NCI-H1417 treated with DMSO at 0.1 percent for 48 hours (cell line): ENCODE measurements at places on chromosomes 5 and 9.

- no peak for DNase-seq
These were observed 2.5 kb upstream of the RNF38 start for GRCh38 chr9:36402536-36402935.

GRCh38 chr9:93682155-93682968 lies 106.0 kb downstream of the PHF2 start:
- DNase-seq, result peak; percentile 32

DNA sequence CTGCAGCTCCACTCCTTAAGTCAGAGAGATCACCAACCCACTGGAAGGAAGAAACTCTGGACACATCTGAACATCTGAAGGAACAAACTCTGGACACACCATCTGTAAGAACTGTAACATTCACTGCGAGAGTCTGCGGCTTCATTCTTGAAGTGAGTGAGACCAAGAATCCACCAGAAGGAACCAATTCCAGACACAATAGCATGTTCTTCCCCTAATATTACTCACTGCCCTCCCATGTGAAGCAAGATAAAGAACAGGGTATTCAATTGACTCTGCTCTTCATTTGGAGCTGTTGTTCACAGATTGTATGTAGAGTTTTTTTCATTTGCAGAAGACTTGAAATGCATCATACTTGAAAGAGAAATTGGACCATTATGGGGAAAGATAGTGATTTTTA lies 10.8 kb downstream of the SAXO1 start:
- no peak for DNase-seq

DNA sequence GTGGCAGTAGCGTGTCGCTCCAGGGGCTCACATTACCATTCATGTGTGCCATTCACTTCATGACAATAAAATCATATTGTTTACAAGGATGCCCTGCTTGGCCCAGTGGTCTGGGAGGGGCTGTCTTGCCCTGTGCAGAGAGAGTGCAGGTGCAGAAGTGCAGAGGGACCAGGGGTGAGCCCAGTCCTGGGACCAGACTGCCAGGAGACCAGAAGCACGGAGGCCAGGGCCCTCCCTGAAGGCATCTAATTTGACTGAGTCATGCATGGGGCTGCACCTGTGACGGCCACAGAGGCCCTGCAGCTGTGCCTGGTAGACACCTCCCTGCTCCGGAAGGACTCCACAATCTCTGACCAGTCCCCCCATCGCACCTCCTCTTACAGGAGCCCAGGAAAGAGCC lies 164.4 kb upstream of the FOXD4L5 start:
- DNase-seq, result no peak

- no peak for DNase-seq
These were observed 597 bp downstream of the SPATA31E1 start for GRCh38 chr9:87883274-87883673.

DNA sequence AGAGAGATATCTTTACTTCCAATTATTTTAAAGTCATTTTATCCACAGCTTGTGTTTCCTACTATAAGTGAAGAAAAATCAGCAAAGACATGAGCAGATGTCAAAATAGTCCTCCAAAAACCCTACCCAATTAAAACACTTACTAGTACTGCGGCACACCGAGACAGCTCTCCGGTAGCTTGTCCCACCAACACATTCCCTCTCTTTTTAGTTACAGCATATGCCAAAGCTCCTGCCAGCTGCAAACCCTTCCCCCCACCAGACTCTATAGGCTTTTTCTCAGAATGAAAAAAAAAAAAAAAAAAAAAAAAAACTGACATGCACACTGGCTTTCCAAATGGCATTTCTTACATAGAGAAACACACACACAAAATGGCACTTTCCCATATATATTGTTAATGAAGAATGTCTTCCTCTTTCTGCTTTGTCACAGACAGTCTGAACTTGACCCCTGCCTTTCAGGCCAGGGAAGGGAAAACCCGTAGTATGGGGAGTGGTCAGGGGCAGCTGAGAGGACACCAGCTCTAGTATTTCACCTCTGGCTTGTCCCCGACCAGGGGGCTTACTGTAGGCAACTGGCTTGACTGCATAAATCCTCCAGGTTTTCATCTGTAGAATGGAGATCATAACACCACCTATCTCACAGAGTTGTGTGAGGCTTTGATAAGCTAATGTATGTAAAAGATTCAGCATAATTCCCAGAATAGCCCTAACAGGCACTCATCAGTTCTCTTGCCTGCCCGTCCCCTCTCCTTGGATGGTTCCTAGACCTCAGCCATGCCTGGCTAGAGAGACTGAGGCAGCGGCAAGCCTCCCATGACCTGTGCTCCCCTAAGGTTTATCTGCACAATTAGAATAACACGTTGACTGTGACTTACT lies 233.6 kb downstream of the CRB2 start:
- no peak for DNase-seq

GRCh38 chr5:86869268-86869667 lies 251.5 kb downstream of the COX7C start:
- DNase-seq, result no peak

DNA sequence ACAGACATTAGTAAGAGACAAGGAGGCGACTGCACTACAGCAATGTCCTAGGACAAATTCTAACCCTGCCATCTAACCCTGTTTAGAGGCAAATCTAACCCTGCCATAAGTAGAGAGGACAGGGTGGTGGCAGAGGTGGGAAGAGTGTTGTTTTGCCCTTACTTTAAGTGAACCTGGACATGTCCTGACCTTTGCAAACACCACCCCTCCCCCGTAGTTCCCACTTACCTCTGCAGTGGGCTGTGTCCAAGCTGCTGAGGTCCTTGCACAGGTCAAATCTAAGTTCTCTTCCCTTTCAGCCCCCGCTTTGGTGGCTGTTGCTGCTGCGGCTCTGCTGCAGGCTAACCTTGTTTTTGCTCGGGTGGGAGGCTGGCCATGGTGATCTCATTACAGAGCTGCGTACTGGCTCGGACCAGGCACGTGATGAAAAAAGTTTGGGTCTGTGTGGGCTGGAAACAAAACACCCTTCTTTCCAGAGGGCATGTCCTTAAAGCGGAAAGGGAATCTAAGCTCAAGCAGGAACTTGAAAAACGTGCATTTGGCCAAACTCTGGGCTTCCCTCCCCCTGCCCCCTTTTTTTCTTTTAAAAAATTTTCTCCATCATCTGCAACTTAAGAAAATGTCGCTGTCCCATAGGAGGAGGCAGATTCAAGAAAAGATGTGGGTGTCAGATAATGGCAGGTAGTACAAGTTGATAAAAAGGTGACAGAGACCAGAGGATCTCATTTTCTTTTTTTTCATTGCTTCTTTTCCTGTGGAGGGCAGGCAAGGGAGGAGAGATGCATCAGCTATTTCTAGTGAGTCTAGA lies at the start of gene FAXDC2:
FAXDC2 (minus strand) TSS at position 349 of the 808 bp plus-strand sequence. CDS start 12,425 bp downstream, outside the sequence.
- no peak for DNase-seq

DNA sequence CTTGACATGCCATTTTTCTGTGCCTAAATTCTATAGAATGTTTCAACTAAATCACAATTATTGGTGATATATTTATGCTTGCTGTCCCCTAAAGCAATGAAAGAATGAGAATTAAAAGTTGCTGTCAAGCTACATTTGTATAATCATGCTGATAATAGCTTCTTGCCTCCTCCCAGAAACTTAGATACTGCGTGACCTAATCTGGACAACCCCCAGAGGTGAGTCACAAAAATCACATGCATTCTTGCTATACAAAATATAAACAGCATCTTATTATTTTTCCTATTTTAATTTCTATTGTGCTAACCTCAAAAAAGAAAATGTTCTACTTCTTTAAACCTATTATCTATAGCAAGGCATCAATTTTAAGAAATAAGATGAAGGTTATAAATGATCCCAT lies 995.8 kb upstream of the ACO1 start:
- DNase-seq, result no peak

GRCh38 chr5:31965227-31965626 lies 208.9 kb downstream of the GOLPH3 start:
- DNase-seq, result no peak

DNA sequence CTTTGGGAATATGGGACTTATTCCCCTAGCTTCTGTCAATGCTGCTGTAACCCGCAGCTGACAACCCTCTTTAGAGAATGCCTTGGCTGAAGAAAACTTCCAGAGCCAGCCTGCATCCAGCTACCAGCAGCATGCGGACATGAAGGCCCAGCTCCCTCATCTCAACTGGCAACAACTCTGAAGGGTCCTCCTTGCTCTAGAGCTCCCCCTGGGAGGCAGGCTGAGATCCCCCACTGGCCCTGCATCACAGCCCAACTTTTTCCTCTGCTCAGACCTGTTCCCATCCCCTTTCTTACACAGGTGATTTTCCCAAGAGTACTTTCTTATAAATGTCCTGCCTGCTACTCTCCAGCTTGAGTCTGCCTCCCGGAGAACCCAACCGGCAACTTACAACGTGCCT lies 18.7 kb upstream of the WNT8A start:
- no peak for DNase-seq

GRCh38 chr9:14214065-14214684 lies 99.8 kb downstream of the NFIB start:
- no peak for DNase-seq

DNA sequence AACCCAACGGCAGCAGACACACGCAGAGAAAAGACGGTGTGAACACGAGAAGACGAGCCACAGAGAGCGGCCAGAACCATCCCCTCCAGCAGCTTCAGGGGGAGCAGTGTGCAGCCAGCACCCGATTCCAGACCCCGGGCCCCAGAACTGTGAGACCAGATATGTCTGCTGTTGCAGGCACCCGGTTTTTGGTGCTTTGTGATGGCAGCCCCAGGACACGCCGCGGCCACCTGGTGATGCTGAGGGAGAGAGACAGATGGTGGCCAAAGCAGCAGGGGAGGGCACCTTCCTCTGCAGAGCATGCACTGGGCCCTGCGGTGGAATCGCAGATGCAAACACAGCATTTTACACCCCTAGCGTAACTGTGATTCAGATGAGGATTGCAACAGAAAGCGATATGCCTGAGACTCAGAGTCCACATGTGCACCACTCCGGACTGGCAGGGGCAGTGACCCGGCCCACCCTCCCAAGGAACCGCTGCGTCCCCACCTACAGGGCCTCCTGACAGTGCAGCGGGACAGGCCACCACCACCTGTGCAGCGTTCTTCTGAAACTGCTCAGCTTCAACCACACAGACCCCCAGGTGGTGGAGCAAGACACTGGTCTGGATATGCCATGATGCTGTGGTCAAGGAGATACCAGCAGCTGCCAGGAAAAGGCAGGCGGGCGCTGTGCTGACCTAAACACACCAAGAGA lies 24.0 kb downstream of the ZDHHC11B start:
- DNase-seq, result no peak

GRCh38 chr5:458547-459353 lies 15.8 kb downstream of the EXOC3 start:
- no peak for DNase-seq

DNA sequence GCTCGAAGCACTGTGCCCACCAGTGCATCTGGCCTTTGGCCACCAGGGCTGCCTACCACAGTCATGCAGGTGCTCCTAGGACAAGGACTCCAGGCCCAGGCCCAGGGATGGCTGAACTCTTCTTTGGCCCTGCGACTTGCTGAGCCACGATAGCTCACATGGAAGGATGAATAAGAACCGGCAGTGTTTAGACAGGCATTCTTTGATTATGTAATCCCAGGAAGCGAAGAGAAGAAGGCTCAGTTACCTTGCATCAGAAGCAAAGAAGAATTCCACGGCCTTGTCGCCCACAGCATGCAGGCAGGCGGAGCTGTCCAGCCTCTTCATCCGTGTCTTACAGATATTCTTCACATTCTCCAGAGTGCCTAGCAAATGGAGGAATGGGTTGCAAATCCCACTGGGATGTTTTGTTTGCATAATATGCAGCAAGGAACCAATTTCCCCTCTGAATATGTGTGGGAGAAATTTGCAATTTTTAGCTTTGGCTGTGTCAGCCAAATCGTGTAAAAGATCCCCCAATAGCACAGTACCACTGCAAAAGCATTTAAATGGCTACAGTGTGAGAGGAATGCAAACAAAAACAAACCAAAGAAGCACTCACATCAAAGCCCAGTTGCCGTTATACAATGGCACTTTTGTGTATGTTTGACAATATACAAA lies 29.1 kb downstream of the GFPT2 start:
- no peak for DNase-seq

- no peak for DNase-seq
These were observed 1.7 kb downstream of the FOXD1 start for GRCh38 chr5:73446631-73447529.

GRCh38 chr9:129637102-129637501 lies 4.8 kb downstream of the ASB6 start:
- DNase-seq, result no peak

- no peak for DNase-seq
These were observed 7.3 kb downstream of the PAPPA start for GRCh38 chr9:116160676-116161571.

DNA sequence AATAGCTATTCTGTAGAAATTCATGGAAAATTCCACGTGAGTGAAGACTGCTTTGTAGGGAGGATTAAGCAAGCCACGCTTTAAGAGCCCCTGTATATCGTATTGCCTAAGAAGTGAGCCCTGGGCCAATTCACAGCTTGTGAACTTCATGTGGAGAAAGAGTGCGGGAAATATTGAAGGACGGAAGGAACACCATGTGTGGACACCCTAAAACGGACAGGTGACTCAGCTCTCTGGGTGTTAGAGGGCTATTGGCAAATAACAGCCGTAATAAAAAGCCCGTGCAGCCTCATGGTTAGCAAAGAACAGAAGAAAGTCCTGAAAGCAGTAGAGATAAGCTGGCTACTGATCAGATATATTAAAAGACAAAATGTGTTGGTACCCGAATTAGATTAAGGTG lies 26.4 kb downstream of the ZNF366 start:
- no peak for DNase-seq

DNA sequence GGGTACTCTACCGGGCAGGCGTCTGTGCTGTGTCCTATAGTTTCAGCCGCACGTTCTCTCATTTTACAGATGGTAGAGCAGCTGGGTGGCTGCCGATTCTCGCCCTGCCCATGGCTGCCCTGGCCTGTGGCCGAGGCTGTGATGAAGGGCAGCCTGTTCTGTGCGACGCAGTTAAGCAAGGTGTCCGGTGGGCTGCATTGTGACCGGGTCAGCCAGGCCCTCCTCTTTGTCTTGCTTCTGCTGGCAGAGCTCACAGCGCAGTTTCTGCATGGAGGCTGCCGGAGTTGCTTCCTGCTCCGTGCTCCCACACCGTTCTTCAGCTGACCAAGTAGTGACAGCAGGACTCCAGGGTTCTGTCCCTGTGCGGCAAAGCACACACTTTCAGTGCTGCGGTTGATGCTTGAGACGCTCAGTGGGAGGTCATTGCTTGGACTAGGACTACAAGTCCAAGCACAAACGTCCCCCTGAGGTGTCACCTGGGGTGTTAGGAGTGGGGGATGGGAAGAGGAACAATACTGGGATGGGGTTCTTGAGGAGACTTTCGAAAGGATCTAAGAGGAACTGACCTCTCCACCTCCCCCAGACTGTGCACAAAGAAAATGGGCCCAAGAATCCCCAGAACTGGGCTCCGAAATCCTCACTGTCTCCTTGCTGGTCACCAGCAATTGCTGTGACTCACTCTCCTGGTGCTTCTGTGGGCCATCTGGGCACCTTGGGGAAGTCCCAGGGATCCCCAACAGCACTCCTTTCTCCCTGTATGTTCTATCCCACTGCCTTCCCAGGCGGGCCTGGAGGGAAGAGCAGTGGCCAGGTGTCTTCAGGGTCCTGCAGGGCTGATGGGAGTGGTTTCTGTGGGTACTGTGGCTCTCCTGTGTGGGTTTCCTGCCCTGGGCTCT lies 58.2 kb downstream of the GADD45G start:
- no peak for DNase-seq
